ENCODE measurements at places on chromosomes 1 and 21. TPM values are rescaled to one million over a fixed set of nuclear protein-coding genes. Genes with fewer than 3 reads are reported as not detected.

DNA sequence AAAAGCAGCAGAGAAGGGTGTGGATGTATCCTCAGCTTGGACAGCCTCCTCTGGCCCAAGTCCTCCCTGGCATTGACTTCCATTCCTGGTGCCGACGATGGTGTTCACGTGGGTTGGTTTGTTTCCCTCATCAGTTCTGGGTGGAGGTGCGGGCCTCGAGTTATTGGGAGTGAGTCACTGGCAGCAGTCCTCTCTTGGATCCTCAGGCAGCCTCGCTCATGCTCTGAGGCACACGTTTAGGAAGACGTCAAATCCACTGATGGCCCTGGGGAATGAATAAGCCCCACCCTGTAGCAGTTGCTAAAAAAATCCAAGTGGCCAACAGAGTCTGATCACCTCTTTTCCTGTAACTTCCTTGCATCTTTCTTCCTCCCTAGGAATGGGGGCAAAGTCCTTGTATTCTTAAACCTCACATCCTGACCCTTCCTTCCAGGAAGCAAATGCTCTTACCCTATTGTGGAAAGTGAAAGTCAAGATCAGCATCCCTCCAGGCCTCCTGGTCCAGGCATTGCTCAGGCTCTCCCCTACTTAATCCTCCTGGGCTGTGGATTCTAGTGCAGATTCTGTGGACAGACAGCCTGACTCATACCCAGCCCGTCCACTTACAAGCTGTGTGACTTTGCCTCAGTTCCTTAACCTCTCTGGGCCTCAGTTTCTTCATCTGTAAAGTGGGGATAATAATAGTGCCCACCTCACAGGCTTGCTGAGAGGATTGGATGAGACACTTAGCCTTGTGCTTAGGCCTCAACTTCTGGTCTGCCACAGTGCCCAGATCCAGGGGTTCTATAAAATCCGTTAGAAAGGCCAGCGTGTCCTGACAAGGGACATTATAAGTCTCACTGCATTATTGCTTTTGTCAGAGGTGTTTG is 111.1 kb downstream of the TLR5 start:
- no peak overlapping the region for H3K4me3 ChIP-seq
- H3K27ac ChIP-seq, result no peak overlapping the region
- peaks cover 2% of the 10 kb centered on the region for H3K27me3 ChIP-seq
- H3K4me1 ChIP-seq, result no peaks in the 10 kb centered on the region

GRCh38 chr1:221795380-221795779 is 53.5 kb upstream of the DUSP10 start:
- no peaks in the 10 kb centered on the region for H3K27me3 ChIP-seq
- H3K4me3 ChIP-seq, result no peak overlapping the region
- no peak for DNase-seq
- H3K27ac ChIP-seq, result no peak overlapping the region
- H3K36me3 ChIP-seq, result no peaks in the 10 kb centered on the region

DNA sequence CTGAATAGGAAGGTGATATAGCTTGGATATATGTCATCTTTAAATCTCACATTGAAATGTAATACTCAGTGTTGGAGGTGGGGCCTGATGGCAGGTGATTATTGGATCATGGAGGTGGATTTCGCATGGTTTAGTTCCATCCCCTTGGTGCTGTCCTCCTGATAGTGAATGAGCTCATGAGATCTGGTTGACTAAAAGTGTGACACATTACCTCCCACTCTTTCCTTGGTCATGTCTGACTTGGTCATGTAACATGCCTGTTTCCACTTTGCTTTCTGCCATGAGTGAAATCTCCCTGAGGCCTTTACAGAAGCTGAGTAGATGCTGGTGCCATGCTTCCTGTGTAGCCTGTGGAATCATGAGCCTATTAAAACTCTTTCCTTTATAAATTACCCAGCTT is 664.5 kb upstream of the NR5A2 start:
- H3K36me3 ChIP-seq, result no peaks in the 10 kb centered on the region
- H3K27me3 ChIP-seq, result no peaks in the 10 kb centered on the region
- H3K4me1 ChIP-seq, result no peaks in the 10 kb centered on the region
- no peak overlapping the region for H3K4me3 ChIP-seq
- no peak overlapping the region for H3K27ac ChIP-seq
- no peak for DNase-seq

- no peaks in the 10 kb centered on the region for H3K27me3 ChIP-seq
- no peak for DNase-seq
- no peak overlapping the region for H3K4me3 ChIP-seq
- H3K4me1 ChIP-seq, result no peaks in the 10 kb centered on the region
- no peaks in the 10 kb centered on the region for H3K36me3 ChIP-seq
These were observed 211.4 kb upstream of the NRIP1 start for GRCh38 chr21:15276243-15276642.

The KRTAP10-7 gene
- total RNA-seq, result not detected

GRCh38 chr1:64543831-64544230 is 73.9 kb downstream of the CACHD1 start:
- H3K4me1 ChIP-seq, result peaks cover 22% of the 10 kb centered on the region
- no peak overlapping the region for H3K27ac ChIP-seq
- no peaks in the 10 kb centered on the region for H3K36me3 ChIP-seq
- peak; percentile 47 for DNase-seq
- no peaks in the 10 kb centered on the region for H3K27me3 ChIP-seq

GRCh38 chr1:192534666-192535065 is 40.9 kb upstream of the RGS1 start:
- peak overlapping the region; percentile 13 for H3K27ac ChIP-seq
- H3K4me1 ChIP-seq, result peaks cover 28% of the 10 kb centered on the region
- no peaks in the 10 kb centered on the region for H3K27me3 ChIP-seq
- no peaks in the 10 kb centered on the region for H3K36me3 ChIP-seq
- H3K4me3 ChIP-seq, result no peak overlapping the region

DNA sequence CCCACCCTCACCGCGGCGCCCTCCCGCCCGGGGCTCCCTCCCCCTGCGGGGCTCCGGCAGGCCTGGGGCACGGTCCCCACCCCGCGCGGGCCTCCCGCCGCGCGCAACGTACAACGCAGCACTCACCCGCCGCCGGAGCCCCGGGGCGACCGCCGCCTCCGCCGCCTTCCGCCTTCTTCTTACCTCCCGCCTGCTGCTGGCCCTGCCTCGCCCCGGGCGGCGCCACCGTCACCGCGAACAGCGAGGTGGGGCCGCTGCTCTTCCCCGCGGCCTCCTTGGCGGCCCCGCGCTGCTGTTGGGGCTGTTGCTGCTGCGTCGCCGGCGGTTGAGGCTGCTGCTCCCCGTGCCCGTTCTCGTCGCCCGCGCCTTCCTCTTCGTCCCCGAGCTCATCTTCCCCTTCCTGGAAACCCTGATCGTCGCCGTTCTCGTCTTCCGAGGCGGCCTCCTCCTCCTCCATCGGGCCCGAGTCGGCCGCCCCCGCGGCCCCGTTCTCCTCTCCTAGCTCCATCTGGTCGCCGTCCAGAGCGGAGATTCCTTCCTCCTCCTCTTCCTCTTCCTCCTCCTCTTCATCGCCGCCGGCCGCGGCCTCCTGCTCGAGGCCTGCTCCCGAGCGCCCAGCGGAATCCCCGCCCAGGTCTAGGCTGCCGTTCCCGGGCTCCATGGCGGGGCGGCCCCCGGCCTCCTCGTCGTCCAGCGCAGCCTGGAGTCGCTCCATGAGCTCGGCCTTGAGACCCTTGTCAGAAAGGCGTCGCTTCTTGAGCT is 671 bp downstream of the HNRNPU start:
- peak overlapping the region; percentile 88 for H3K27ac ChIP-seq
- peaks cover 14% of the 10 kb centered on the region for H3K4me1 ChIP-seq
- DNase-seq, result no peak
- H3K4me3 ChIP-seq, result peak overlapping the region; percentile 96
- no peaks in the 10 kb centered on the region for H3K27me3 ChIP-seq

GRCh38 chr1:36831186-36831810 is 203.0 kb downstream of the GRIK3 start:
- H3K27me3 ChIP-seq, result no peaks in the 10 kb centered on the region
- no peaks in the 10 kb centered on the region for H3K36me3 ChIP-seq
- H3K4me3 ChIP-seq, result no peak overlapping the region
- no peak overlapping the region for H3K27ac ChIP-seq
- H3K4me1 ChIP-seq, result no peaks in the 10 kb centered on the region

GRCh38 chr1:160169553-160170399 is 18.4 kb downstream of the ATP1A4 start:
- H3K4me3 ChIP-seq, result no peak overlapping the region
- H3K36me3 ChIP-seq, result no peaks in the 10 kb centered on the region
- H3K4me1 ChIP-seq, result peaks cover 7% of the 10 kb centered on the region

DNA sequence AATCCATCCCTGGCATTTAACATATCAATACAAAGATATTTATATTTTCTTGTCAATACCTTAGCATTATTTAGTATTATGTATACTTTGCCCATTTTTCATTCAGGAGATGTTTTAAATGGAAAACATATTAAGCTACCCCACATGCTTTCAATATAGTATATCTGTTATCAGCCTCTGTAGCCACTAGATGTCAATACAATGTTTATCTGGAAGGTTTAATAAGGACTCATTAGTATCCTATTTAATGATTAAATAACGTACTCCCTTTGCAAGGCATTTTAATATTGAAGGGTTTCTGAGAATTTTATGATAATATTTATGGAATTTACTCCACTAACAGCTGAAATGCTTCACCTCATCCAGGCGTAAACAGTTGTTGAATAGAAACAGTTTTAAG is 329.5 kb upstream of the ADGRL2 start:
- H3K27me3 ChIP-seq, result no peaks in the 10 kb centered on the region
- no peak for DNase-seq
- no peak overlapping the region for H3K27ac ChIP-seq
- no peak overlapping the region for H3K4me3 ChIP-seq

DNA sequence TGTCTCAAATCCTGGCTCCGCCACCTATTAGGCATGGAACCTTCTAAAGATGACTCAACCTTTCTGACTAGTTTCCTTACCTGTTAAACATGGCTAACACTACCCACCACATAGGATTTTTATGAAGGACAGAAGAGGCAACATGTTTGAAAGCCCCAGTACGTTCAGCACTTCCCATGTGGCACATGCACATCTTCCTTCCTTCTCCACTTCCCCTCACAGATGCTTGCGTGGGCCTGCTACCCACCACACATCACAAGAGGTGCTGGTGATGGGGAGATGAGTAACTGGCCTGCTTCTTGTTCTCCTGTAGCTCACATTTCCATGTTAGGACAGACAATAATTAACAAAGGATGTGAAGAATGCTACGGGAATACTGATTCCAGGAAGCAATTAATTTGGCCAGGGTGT is 7.1 kb downstream of the ZBTB21 start:
- H3K4me1 ChIP-seq, result peaks cover 17% of the 10 kb centered on the region
- H3K27me3 ChIP-seq, result no peaks in the 10 kb centered on the region
- peaks cover 2% of the 10 kb centered on the region for H3K36me3 ChIP-seq

- no peak for DNase-seq
- H3K4me1 ChIP-seq, result no peaks in the 10 kb centered on the region
- H3K36me3 ChIP-seq, result no peaks in the 10 kb centered on the region
- no peak overlapping the region for H3K27ac ChIP-seq
These were observed 12.0 kb upstream of the SLC35A3 start for GRCh38 chr1:99957818-99958217.

GRCh38 chr1:226563666-226564065 is 15.1 kb downstream of the STUM start:
- no peaks in the 10 kb centered on the region for H3K36me3 ChIP-seq
- no peak overlapping the region for H3K27ac ChIP-seq
- no peak for DNase-seq
- H3K4me1 ChIP-seq, result no peaks in the 10 kb centered on the region

GRCh38 chr1:204032642-204033235 is 40.2 kb upstream of the SOX13 start:
- no peak for DNase-seq
- H3K4me1 ChIP-seq, result no peaks in the 10 kb centered on the region
- no peak overlapping the region for H3K4me3 ChIP-seq
- H3K27ac ChIP-seq, result no peak overlapping the region
- H3K27me3 ChIP-seq, result no peaks in the 10 kb centered on the region
- no peaks in the 10 kb centered on the region for H3K36me3 ChIP-seq

DNA sequence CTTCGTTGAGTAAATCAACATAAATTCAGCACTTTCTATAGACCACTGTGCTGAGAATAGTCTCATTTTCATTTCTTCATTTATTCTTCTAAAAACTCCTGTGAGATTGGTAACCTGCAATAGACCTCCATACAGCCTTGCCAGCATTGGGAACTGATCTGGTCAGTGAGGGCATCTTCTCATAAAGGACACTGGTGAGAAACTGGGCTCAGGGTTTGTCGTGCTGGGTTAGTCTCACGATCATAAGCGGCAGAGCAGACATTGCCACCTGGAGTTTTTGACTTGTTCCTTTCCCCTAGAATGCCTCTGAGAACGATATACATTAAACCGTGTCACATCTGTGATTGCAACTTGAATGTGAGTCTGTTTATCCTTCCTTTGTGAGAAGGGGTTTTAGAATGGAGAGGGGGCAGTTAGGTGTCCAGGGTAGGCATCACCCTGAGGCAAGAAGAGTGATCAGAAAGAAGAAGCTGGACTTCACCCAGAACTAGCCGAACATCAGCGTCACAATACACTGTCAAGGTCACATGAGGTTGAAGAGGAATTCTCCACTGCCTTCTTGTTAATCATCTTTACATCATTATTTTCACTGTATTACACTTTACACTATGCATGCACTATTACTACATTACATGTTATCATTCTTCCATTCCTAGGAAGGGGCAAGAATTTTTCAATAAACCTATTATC is 1.4 kb upstream of the TTLL7 start:
- peaks cover 6% of the 10 kb centered on the region for H3K4me1 ChIP-seq
- no peak for DNase-seq
- H3K36me3 ChIP-seq, result no peaks in the 10 kb centered on the region
- H3K27ac ChIP-seq, result no peak overlapping the region
- no peak overlapping the region for H3K4me3 ChIP-seq

DNA sequence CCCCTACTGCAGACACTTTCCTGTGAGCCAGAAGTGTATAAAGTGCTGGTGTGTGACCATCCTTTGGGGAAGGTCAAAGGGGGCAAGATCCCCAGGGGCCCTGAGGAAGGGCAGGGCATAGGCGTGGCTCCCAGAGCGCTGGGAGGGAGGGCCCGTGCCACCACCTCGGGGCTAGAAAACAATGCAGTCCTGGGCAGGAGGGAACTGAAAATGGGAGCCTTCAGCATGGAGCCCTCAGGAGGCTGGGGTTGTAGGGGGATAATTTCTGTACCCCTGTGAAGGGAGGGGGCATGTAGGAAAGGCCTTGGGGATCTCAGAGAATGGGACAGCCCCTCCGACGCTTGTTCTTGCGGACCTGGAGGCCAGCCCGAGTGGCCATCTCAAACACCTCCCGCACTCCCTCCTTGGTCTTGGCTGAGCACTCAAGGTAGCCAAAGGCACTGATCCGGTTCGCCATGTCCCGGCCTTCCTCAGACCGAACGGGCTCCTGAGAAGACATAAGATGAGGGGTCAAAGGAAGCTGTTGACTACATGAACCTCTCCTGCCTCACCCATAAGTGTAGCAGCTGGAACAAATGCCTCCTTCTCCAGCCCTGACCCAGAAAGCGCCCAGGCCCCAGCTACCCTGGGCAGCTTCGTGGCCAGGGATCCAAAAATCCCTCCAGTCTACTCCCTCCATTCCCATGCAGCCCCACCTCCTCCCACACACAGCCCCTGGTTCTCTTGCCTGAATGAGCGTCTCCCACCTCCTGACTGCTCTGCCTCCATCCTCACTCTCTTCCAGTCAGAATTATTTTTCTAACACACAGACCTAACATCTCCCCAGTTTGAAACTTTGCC is 5.5 kb downstream of the RHOC start:
- no peaks in the 10 kb centered on the region for H3K27me3 ChIP-seq
- no peak overlapping the region for H3K4me3 ChIP-seq
- peak overlapping the region; percentile 86 for H3K27ac ChIP-seq
- peaks cover 59% of the 10 kb centered on the region for H3K4me1 ChIP-seq

Measured in astrocyte (in vitro differentiated cells and primary cell).